ENCODE measurements at places on chromosomes 1 and 21.
A peak's percentile ranks its signal among the peaks of the same experiment; 100 is the strongest.

GRCh38 chr1:1470626-1471388 is 758 bp upstream of the ATAD3B start:
- DNase-seq = no peak

- DNase-seq = no peak
These were observed 25.6 kb downstream of the SLX9 start for GRCh38 chr21:44965251-44966022.

- no peak for DNase-seq
These were observed 870 bp downstream of the STRIP1 start for GRCh38 chr1:110035236-110035752.

DNA sequence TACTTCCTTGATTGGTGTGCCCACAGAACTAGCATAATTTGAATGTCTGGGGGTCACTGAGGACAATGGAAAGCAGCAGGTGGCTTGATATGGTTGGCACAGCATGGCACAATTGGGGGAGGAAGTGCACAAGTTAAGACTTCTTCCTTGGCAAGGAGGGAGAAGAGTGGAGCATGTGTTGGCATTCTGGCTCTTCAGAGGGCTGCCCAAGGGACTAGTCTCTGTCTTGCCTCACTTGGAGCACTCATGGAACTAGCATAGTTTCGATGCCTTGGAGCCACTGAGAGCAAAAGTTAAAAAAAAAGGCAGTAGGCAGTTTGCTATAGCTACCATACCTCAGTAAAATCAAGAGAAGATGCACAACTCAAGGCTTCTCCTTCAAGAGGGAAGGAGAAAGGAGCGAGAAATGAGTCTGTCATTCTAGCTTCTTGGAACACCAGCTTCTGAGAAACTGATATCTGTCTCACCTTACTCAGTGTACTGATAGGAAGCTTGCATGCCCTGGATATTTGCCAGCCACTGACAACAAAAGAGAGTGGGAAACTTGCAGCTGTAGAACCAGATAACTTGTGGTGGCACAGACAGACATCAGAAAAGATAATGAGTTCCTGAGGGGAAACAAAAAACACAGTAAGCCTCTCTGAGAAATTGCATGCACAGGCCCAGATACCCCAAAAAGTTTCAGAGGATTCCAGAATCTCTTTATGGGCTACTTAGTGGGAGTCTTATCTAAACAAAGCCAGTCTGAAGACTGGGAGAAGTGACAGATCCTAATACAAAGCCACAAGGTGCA is 207.5 kb upstream of the SAMSN1 start:
- no peak for DNase-seq

DNA sequence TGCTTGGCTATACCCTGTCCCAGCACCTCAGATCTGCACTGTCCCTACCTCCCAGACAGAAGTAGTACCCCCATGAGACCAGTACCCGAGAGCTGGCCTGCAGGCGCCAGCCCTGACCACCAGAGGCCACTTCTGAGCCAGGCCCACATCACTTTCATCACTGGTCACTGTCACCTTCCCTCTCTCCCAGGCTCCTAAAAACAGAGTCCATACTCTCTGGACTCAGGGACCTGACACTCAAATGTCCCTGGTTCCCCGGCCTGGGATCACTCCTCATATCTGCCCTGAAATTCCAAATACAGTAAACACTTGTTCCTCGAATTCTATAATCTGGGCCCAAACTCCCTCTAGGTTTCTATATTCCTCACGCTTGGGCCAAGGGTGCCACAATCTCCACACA is 18.7 kb downstream of the TMEM53 start:
- DNase-seq = no peak

DNA sequence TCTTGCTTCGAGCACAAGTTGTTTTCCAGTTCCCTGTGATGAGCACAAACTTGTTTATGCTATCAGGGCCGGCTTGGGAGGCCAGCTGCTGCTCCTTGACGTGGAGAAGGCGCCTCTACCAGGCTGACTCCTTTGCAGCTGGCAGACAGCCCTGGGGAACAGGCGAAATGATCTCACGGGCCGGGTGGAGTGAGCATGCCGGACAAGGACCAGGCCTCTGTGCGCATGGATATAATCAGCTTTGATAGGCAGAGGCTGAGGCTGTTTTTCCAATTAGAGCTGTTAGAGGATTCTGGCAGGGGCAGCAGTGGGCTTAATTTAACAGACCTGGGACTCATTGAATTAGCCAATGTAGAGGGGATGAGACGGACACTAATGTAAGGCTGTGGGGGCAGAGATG is 38.9 kb downstream of the FAM163A start:
- peak; percentile 34 for DNase-seq

DNA sequence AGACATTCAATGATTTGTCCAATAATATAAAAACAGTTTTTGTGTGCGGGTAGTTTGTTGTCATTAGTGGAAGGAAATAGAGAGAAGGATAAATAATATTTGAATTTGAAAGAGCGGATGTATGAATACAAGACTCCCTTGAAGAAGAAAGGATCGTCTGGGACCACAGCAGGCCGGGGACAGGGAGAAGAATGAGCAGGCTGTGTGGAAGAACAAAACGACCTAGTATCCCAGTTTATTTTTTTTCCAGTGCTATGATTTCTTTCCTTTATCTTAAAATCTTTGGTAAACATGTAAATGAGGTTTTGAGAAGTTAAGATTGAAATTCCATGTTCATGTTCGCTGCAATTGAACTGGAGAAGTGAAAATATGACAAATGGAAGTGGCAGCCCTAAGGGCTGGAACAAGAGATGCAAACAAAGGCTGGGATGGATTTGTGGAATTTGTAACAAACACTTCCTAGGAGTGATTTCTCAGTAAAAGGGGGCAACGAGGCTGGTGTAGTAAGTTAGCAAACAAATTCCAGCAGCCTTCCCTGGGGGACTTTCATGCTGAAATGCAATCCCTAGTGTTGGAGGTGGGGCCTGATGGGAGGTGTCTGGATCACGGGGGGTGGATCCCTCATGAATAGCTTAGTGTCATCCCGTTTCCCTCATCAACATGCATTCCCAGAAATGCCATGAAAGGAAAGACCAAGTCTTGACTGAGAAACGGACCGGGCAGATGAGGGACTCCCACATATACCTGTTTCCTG is 10.2 kb upstream of the IFI16 start:
- peak; percentile 74 for DNase-seq

Measured in right forelimb (tissue), 1 donor.